ENCODE measurements at places on chromosomes 7 and 10. TPM values are rescaled to one million over a fixed set of nuclear protein-coding genes. Genes with fewer than 3 reads are reported as not detected.

DNA sequence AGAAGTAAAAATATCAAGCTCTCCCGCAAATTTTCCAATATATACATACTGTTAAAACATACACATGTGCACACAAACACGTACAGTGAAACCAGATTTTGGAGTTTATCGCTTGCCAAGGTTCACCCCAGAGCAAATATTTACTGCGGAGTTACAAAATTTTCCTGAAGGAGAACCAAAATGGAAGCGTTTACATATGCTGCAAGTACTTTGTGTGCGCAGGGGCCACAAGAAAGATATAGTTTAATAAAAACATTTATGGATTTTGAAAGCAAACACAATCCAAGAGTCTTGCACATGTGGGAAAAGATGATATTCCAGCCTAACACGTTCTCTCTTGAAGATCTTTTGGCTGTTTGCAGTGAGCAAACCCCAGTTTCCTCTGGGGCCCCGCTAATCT is 301.3 kb upstream of the NFE2L3 start:
- no peak for DNase-seq

DNA sequence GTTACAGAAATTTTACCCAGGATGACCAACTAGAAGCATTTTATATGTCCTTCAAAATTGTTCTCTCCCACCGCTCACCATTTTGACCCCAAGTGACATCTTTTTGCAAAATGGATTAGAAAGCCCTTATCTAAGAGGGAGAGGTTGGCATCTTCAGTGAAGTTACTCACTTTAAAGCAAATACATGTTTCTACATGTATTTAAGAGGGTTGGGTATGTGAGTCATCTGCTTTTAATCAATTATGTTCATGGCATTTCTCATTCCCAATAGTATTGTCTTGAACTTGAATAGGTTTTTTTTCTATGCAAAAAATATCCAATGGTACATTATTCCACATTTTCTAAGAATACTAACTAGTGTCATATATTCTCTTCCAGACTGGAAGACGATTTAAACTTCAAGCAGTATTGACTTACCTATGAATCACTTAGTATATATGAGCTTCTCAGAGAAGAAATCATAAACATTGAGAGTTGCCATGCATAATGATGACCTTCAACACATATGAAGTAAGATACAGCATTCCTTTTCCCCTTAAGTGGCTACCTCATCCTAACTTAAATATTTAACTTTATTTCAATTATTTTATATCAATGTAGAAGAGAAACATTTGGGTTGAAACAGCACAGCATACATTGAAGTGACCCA is 132.8 kb downstream of the POLR1F start:
- DNase-seq = no peak

GRCh38 chr10:27779462-27780015 is 33.9 kb upstream of the MKX start:
- no peak for DNase-seq

DNA sequence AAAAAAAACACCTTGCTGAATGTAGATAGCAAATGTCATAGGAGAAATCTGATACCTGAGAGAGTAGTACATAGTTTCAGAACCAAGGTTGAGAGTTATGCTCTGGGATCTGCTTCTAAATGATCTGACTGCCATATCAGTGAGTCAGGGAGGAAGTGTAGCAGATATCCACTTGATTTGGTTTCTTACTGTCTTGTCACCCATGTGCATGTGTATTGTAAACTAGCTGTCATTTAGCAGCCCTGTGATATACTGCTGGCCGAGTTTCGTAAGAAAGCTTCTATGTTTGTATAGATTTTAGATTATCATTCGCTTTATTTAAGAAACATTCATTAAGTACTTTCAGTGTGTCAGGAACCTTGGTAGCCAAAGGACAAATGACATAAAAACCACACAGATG is 42.0 kb downstream of the SP4 start:
- no peak for DNase-seq

GRCh38 chr7:332020-332517 is 42.1 kb downstream of the FOXL3 start:
- no peak for DNase-seq

GRCh38 chr7:99833289-99833877 is 5.6 kb downstream of the CYP3A43 start:
- DNase-seq = no peak

DNA sequence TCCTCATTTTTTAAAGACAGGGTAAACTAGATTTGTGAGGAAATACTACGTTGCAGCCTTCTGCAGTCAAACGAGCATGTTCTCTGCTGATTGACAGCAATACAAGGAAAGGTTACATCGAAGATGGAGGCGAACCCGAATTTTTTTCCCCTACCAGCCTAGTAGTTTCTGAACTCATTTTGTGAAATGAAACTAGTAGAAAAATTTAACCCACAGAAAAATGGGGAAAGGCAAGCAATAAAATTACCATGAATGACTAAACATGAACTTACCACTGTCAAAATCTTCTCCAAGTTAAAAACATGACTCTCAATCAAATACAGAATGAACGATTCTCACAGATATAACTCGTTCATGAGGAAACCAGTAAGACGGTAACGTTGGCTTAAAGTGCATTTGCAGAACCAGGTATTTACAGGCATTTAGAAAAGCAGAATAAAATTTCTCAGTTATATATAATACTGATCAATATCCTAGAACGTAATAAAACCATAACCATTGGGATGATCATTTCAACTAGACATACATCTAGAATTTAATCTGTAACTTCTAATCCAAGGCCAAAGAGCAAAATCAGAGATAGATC is 73.9 kb downstream of the CELF2 start:
- no peak for DNase-seq

The TNS3 gene
- 64.3 TPM for total RNA-seq

The GBX1 gene
- total RNA-seq = not detected

The ZNF467 gene
- total RNA-seq = 1.0 TPM

The ZNF239 gene
- total RNA-seq = 4.3 TPM

The CHN2 gene
- total RNA-seq = 5.9 TPM

The SPDYE3 gene
- total RNA-seq = not detected

All from gastrocnemius medialis (tissue), 4 donors.